ENCODE measurements at places on chromosomes 4 and X. TPM values are rescaled to one million over a fixed set of nuclear protein-coding genes. Genes with fewer than 3 reads are reported as not detected.

- H3K36me3 ChIP-seq = no peaks in the 10 kb centered on the region
- H3K4me1 ChIP-seq = no peaks in the 10 kb centered on the region
- no peak overlapping the region for H3K4me3 ChIP-seq
- DNase-seq = no peak
- H3K27me3 ChIP-seq = no peaks in the 10 kb centered on the region
These were observed 137.6 kb upstream of the TEX13D start for GRCh38 chrX:124194901-124195300.

DNA sequence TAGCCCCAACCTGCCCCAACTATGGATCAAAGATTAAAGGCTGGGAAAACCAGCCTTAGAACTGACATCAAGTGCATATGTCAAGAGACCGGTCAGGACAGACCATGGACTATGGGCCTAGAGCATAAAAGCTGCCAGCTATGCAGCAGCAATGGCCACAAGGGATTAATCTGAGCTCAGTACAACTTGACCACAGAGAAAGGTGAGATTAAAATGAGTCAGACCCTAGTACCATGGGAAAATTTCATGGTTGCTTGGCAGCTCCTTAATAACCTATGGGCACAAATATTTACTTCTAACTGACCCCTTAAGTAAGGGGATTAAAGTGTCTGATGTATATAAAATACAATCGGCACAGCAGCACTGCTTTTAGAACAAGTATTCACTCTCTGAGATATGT lies 54.4 kb downstream of the CBR4 start:
- peaks cover 10% of the 10 kb centered on the region for H3K36me3 ChIP-seq
- DNase-seq = no peak
- no peaks in the 10 kb centered on the region for H3K27me3 ChIP-seq
- no peaks in the 10 kb centered on the region for H3K4me1 ChIP-seq
- H3K4me3 ChIP-seq = no peak overlapping the region

GRCh38 chr4:118018381-118019145 lies 15.7 kb upstream of the NDST3 start:
- no peak overlapping the region for H3K27ac ChIP-seq
- H3K27me3 ChIP-seq = no peaks in the 10 kb centered on the region
- no peak overlapping the region for H3K4me3 ChIP-seq
- no peak for DNase-seq
- no peaks in the 10 kb centered on the region for H3K36me3 ChIP-seq

DNA sequence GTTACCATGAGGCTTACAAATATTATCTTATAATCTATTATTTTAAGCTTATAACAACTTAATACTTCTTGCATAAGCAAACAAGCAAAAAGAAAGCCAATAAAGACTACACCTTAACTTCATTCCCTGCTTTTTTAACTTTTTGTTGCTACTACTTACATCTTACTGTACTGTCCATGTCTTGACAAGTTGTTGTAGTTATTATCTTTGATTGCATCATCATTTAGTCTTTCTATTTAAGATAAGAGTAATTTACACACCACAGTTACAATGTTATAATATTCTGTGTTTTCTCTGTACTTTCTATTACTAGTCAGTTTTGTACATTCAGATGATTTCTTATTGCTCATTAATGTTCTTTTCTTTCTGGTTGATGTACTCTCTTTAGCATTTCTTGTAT lies 346.6 kb downstream of the SMARCA1 start:
- peaks cover 6% of the 10 kb centered on the region for H3K27me3 ChIP-seq
- DNase-seq = no peak
- no peak overlapping the region for H3K4me3 ChIP-seq
- H3K4me1 ChIP-seq = no peaks in the 10 kb centered on the region
- H3K27ac ChIP-seq = no peak overlapping the region
- no peaks in the 10 kb centered on the region for H3K36me3 ChIP-seq

- no peaks in the 10 kb centered on the region for H3K36me3 ChIP-seq
- no peaks in the 10 kb centered on the region for H3K27me3 ChIP-seq
- H3K4me3 ChIP-seq = no peak overlapping the region
- peak overlapping the region; percentile 77 for H3K27ac ChIP-seq
- DNase-seq = no peak
These were observed 35.5 kb downstream of the MSN start for GRCh38 chrX:65702956-65703355.

GRCh38 chr4:53267026-53267425 lies 98.8 kb downstream of the SCFD2 start:
- no peak for DNase-seq
- H3K27me3 ChIP-seq = no peaks in the 10 kb centered on the region
- H3K4me3 ChIP-seq = no peak overlapping the region
- no peaks in the 10 kb centered on the region for H3K4me1 ChIP-seq

DNA sequence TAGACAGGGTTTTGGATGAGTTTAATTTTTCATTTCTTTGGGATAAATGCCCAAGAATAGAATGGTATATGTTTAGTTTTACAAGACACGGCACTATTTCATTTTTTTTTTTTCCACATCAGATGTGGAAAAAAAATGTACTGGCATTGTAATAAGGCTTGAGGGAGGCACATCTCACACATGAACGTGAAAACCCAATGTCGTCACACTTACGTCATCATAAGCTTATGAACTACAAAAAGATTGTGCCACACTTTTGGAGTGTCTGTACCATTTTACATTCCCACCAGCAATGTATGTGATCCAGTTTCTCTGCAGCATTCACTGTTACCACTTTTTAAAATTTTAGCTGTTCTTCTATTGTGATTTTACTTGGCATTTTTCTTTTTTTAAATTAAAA lies 74.2 kb downstream of the TAF1 start:
- H3K27ac ChIP-seq = no peak overlapping the region
- no peaks in the 10 kb centered on the region for H3K27me3 ChIP-seq
- H3K36me3 ChIP-seq = peaks cover 2% of the 10 kb centered on the region
- no peak overlapping the region for H3K4me3 ChIP-seq
- no peak for DNase-seq

- H3K36me3 ChIP-seq = no peaks in the 10 kb centered on the region
- no peak overlapping the region for H3K27ac ChIP-seq
- no peaks in the 10 kb centered on the region for H3K4me1 ChIP-seq
- H3K4me3 ChIP-seq = no peak overlapping the region
- no peaks in the 10 kb centered on the region for H3K27me3 ChIP-seq
These were observed 9.3 kb downstream of the RAB40A start for GRCh38 chrX:103510031-103510430.

- no peak for DNase-seq
- H3K27ac ChIP-seq = no peak overlapping the region
- H3K27me3 ChIP-seq = no peaks in the 10 kb centered on the region
- no peaks in the 10 kb centered on the region for H3K36me3 ChIP-seq
- no peaks in the 10 kb centered on the region for H3K4me1 ChIP-seq
These were observed 267.5 kb downstream of the FAT4 start for GRCh38 chr4:125582302-125582701.

DNA sequence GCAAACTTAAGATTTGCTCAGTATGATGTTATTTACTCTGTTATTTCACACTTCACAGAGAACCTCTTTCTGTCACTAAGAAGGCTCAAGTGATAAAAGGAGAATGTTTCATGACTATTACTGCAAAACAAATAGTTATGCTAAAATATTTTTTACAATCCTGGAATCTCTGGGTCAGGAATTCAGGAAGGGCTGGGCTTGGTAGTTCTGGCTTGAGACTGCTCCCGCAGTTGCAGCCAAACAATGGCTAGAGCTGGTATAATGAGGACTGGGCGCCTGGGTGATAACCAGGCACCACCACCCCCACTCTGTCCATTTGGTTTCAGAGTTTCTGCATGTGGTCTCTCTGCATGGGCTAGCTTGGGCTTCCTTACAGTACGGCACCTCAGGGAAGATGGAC lies 28.7 kb upstream of the SPP1 start:
- no peak for DNase-seq
- no peaks in the 10 kb centered on the region for H3K36me3 ChIP-seq
- peaks cover 2% of the 10 kb centered on the region for H3K4me1 ChIP-seq

- H3K36me3 ChIP-seq = peaks cover 7% of the 10 kb centered on the region
- no peak for DNase-seq
- no peak overlapping the region for H3K27ac ChIP-seq
- peaks cover 10% of the 10 kb centered on the region for H3K4me1 ChIP-seq
These were observed 164.2 kb downstream of the MAB21L2 start for GRCh38 chr4:150746156-150746555.

DNA sequence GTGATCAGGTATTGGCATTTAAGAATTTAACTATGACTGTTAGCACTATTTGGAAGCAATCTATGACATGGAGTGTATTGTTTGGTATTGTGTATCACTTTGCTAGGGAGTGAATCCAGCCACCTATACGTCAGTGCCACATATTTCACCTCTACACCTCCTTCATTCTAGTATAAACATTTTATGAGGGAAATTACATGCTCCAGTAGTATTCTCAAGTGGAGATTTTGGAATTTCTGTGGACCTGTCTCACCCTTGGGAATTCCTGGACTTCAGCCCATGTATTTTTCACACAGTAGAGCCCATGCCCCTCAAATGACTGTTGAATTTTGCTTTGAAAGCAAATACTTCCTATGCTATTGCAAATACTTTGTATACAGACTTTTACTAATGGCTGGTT lies 11.3 kb downstream of the BST1 start:
- H3K27me3 ChIP-seq = peaks cover 18% of the 10 kb centered on the region
- H3K4me3 ChIP-seq = no peak overlapping the region
- peaks cover 1% of the 10 kb centered on the region for H3K4me1 ChIP-seq
- H3K27ac ChIP-seq = no peak overlapping the region
- no peak for DNase-seq

- no peak overlapping the region for H3K27ac ChIP-seq
- H3K4me3 ChIP-seq = no peak overlapping the region
- H3K4me1 ChIP-seq = no peaks in the 10 kb centered on the region
- peaks cover 5% of the 10 kb centered on the region for H3K36me3 ChIP-seq
- peaks cover 53% of the 10 kb centered on the region for H3K27me3 ChIP-seq
- no peak for DNase-seq
These were observed 20.7 kb downstream of the SYNPO2 start for GRCh38 chr4:118909173-118909956.

GRCh38 chrX:69232945-69233344 lies 67.7 kb upstream of the PJA1 start:
- DNase-seq = no peak
- H3K4me1 ChIP-seq = no peaks in the 10 kb centered on the region
- no peaks in the 10 kb centered on the region for H3K27me3 ChIP-seq
- H3K27ac ChIP-seq = no peak overlapping the region
- H3K4me3 ChIP-seq = no peak overlapping the region
- H3K36me3 ChIP-seq = no peaks in the 10 kb centered on the region

GRCh38 chr4:40327340-40327739 lies 7.8 kb upstream of the CHRNA9 start:
- H3K4me1 ChIP-seq = peaks cover 3% of the 10 kb centered on the region
- peaks cover 31% of the 10 kb centered on the region for H3K27me3 ChIP-seq
- H3K4me3 ChIP-seq = no peak overlapping the region
- no peak overlapping the region for H3K27ac ChIP-seq
- no peak for DNase-seq
- peaks cover 4% of the 10 kb centered on the region for H3K36me3 ChIP-seq

DNA sequence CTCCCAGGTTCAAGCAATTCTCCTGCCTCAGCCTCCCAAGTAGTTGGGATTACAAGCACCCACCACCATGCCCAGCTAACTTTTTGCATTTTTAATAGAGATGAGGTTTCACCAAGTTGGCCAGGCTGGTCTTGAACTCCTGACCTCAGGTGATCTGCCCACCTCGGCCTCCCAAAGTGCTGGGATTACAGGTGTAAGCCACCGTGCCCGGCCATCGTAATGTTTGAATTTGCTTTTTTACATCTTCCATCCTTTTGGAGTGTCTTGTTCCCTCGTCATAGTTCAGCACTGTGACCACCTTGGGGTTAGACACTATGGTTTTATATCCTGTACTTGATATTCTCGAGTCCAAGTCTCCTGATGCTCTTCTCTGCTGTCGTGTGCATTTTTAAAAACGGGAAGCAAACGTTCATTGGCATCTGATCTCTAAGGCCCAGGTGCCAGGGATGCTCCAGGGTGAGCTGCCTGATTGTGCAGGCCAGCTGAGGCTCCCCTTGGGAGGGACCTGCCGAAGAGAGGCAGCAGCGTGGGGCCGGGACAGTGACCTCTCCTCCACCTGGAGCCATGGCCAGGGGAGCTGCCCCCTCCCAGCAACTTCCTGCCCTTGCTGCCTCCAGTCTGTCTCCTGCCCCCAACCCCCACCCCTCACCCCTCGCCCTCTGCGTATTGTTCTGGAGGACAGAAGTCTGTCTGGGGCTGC lies 16.7 kb downstream of the DGKQ start:
- no peak for DNase-seq
- no peaks in the 10 kb centered on the region for H3K27me3 ChIP-seq
- H3K36me3 ChIP-seq = no peaks in the 10 kb centered on the region
- peaks cover 3% of the 10 kb centered on the region for H3K4me1 ChIP-seq

DNA sequence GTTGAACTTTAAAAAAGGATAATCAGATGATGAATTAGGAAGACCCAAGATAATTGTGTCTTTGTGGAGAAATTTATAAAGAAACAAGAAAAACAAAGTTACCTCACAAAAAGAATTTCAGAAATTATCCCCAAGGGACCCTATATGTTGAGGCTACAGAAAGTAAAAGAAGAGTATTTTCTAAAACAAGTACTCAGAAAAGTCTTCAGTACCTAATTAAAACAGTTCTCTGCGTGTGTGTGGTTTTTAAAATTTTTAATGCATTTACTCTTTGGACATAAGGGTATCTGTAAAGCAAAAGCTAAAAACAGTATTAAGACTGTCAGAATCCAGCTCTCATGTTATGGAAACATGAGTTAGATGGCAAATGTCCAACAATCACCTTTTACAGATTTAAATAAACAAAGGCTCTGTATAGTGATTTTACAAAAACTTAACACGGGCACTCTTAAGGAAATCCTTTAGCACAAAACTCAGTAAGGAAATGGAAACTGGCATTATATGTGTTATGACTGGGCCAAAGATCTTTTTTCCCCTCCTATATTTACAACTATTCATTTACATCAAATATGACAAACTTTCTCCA lies 187.5 kb downstream of the NSUN7 start:
- DNase-seq = no peak
- H3K4me3 ChIP-seq = no peak overlapping the region
- no peak overlapping the region for H3K27ac ChIP-seq
- H3K27me3 ChIP-seq = peaks cover 42% of the 10 kb centered on the region

- no peak overlapping the region for H3K27ac ChIP-seq
- no peak overlapping the region for H3K4me3 ChIP-seq
- no peaks in the 10 kb centered on the region for H3K36me3 ChIP-seq
- no peaks in the 10 kb centered on the region for H3K27me3 ChIP-seq
- DNase-seq = no peak
These were observed 182.2 kb downstream of the AR start for GRCh38 chrX:67726018-67726417.

- no peaks in the 10 kb centered on the region for H3K4me1 ChIP-seq
- no peak overlapping the region for H3K4me3 ChIP-seq
- DNase-seq = no peak
- no peak overlapping the region for H3K27ac ChIP-seq
These were observed 58.4 kb upstream of the CCDC149 start for GRCh38 chr4:24971192-24971591.

Gene NUDT11
- total RNA-seq = 0.44 TPM

Gene FGFRL1
- 30.1 TPM for total RNA-seq

Gene ARR3
- total RNA-seq = not detected

Gene SPANXA2
- total RNA-seq = not detected

Gene SPATA4
- not detected for total RNA-seq

Gene HDX
- total RNA-seq = 2.8 TPM

Gene PLP1
- total RNA-seq = not detected

Gene ETDB
- not detected for total RNA-seq

Gene USP51
- total RNA-seq = 1.8 TPM

Gene IDUA
- 56.9 TPM for total RNA-seq

Gene PABPC1L2A
- not detected for total RNA-seq

Gene IL9R
- 2.8 TPM for total RNA-seq

Gene TEX13D
- not detected for total RNA-seq

Gene TMSB15A
- total RNA-seq = not detected

Gene PLS3
- total RNA-seq = 1.0 TPM

Data from T-helper 17 cell (primary cell).